ENCODE measurements at places on chromosomes 12 and 14.

DNA sequence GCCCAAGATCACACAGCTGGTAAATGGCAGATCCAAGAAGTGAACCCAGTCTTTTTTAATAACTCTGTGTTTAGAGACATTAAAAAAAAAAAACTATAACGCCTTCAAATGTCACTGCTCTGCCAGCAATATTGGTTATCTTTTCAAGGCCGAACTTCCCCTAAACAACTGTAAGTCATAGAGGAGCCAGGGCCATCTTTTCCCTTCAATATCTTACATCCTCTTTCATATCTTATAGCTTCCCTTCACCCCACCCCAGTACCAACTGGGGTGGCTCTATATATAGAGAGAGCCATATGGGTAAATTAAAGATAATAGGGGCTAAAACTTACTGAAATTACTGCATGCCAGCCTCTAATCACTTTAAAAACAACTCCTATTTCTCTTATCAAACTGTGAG, 100.2 kb downstream of the STAB2 start:
- DNase-seq, result no peak

- DNase-seq, result no peak
Observed at GRCh38 chr12:48455116-48455515, 17.2 kb upstream of the ANP32D start.

DNA sequence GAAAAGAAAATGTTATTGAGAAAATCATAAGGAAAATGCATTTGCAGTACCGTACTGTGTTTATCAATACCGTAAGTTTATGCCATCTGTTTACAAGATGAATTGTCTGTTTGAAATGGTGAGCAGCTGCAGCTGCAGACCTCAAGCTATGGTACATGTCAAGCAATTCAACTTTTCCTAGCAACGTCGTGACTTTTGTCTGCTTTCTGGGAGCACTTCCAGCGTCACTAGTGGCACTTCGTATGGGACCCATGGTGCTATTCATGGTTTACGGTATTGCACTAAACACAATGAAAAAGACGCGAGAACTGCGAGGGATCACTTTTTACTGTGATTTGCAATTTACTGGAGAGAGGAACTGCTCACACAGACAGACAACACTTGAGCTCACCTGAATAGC, 160.8 kb downstream of the UNC79 start:
- DNase-seq, result no peak

DNA sequence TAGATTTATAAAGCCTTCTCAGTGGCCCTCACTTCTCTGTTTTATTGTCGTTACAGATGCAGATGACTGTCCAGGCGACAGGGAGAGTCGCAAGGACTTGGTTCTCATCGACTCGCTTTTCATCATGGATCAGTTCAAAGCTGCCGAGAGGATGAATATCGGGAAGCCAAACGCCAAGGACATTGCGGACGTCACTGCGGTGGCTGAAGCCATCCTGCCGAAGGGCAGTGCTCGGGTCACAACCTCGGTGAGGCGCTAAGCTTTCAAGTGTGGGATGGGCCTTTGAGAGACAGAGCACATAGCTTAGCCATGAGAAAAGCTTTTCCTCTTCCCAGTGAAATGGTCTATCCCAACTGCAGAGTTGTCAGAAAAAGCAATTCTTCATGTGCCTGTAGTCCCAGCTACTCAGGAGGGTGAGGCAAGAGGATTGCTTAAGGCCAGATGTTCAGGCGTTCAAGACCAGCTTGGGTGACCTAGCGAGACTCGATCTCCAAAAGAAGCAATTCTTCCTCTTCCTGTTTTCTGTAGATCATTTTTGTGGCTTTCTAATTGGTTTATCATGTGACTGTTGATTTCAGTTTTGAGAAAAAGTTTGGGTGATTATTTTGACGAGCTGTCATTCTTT, 56.4 kb downstream of the EP400 start:
- no peak for DNase-seq

GRCh38 chr12:118237052-118237665, 101.2 kb downstream of the PEBP1 start:
- no peak for DNase-seq

- no peak for DNase-seq
Observed at GRCh38 chr14:31990926-31991572, 86.1 kb upstream of the ARHGAP5 start.

DNA sequence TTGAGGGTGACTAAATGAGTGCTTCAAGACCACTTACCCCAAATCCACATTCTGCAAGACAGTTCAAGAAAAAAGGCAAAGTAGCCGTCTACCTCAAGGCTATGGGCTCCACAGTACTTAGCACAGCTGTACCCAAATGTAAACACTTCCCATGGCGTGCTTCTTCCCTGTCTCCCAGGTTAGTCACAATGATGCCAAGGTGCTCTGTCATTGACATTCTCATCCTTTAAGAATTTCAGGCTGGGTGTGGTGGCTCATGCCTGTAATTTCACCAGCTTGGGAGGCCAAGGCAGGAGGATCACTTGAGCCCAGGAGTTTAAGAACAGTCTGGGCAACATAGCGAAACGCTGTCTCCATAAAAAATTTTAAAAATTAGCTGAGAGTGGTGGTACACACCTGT, 51.2 kb upstream of the CERS5 start:
- DNase-seq, result no peak

DNA sequence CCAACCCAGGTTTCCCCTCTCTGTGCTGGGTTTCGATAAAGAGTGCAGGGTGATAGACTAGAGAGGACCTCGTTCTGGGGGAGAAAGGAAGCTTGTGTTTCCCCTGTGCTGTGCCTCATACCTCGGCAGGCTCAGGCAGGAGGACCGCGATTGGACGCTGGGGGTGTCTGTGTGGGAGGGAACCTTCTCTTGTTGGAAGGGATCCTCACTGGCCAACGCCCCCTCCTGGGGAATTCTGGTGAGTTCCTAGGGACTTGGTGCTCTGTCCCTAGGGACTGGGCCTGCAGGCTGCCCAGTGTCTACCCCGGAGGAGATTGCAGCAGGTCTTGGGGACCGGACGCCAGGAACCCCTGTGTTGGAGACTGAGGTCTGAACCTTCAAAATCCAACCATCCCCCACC, 157.4 kb upstream of the PRMT8 start:
- DNase-seq, result no peak

DNA sequence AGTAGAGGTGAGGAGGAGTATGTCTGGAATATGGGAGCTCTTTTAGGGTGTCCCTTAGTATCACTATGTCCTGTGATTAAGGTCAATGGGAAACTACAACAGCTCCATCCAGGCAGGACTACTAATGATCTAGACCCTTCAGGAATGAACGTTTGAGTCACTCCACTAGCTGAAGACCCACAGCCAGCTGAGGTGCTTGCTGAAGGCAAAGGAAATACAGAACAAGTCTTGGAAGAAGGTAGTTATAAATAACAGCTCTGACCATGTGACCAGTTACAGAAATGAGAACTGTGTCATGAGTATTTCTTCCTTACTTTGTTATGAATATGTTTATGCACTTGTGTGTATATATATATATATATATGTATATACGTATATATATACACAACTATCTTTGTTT, 40.5 kb upstream of the USP44 start:
- no peak for DNase-seq

- DNase-seq, result no peak
Observed at GRCh38 chr14:75200451-75200850, 24.0 kb upstream of the TMED10 start.

- DNase-seq, result no peak
Observed at GRCh38 chr12:101866615-101867373, 10.6 kb upstream of the DRAM1 start.
